Left lung (tissue), 14 donors: ENCODE measurements at places on chromosomes 5 and 9. TPM values are rescaled to one million over a fixed set of nuclear protein-coding genes. Genes with fewer than 3 reads are reported as not detected.

DNA sequence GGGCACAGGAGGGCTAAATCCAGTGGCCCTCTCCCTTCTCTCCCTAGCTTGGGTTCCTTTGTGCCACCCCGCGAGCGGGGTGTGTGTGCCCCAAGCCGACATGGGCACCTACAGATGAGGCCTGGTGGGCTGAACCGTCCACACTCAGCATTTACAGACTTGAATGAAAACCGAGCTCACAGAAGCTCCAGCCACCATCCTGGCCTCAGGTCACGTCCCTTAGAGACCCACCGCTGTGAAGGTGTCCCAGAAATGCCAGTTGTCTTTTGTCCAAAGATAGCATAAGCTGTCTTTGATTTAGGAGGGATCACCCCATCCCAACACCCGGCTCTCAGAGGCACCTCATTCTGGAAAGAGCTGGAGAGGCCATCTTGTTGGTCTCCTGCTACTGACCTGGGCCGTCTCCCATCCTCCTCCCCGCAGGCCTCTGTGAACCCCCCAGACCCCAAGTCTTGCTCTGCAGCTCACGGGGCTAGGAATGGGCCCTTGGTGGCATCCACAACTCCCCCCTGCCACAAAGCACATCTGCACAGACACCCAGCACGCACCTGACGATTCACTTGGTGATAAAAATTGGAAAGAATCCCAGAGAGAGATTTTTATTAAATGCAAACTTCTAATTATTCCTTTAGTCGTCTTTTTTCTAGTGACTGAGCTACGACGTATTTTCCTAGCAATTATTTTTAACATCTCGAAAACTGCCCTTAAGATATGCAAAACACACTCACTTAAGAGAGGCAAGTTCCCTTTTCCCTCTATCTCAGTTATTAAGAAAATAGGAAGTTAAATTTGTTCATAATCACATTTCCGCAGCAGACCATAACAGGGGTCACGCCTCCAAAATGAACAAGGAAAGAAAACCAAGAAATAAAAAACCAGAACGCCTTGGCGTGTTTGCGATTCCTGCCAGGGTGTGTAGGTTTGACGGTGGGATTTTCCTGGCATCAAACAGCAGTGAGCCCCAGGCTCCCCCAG, 80.5 kb upstream of the LMX1B start:
- DNase-seq, result no peak

DNA sequence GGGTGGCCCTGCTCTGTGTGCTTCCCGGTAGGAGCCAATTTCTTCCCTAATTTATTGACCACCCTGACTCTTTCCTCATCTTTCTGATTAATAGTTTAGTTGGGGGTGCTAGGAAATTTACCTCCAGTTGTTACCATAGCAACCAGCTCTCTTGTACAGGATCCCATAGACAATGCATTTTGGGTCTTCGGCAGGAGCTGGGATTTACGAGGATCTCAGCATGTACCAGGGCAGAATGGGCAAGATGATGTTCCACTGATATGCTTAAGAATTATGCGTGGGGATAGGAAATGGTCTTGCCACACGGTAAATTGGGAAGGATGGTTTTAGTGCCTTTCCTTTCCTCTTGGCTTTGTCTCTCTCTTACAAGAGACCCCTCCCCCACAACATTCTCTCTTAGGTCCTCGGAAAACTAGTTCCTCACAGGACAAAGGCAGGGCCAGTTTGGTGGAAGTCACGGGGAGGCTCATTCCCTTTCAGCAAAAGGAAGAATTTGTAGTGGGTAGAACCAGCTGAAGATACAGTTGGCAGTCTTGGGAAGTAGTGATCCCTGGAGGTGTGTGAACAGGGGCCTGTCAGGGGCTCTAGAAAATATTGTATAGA, 133.4 kb upstream of the SHB start:
- DNase-seq, result no peak

NUTM2G gene
- total RNA-seq, result not detected

PCDHGA4 gene
- 2.2 TPM for total RNA-seq

FBP1 gene
- 210 TPM for total RNA-seq

GMCL2 gene
- total RNA-seq, result not detected

TMOD1 gene
- 6.0 TPM for total RNA-seq

LPAR1 gene
- total RNA-seq, result 23.3 TPM
